ENCODE measurements at places on chromosomes 2 and 18.

GRCh38 chr18:72444798-72445155, 99.4 kb downstream of the CBLN2 start:
- no peak for DNase-seq

DNA sequence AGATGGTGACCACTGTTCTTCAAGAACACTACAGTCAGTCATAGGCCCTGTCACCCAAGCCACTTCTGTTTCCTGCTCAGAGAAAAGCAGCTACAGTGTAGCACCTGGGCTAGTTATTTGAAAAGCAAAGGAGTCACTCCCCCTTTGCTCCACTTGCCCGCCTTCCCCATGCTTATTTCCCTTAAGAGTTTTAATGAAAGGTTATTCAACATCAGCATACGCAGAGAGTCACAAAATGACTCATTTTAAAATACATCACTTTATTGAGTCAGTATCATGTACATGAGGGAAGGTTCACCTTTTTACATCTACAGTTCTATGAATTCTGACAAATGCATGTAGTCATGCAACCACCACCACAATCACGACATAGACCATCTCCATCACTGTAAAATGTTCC, 71.3 kb downstream of the TNFRSF11A start:
- peak; percentile 3 for DNase-seq

DNA sequence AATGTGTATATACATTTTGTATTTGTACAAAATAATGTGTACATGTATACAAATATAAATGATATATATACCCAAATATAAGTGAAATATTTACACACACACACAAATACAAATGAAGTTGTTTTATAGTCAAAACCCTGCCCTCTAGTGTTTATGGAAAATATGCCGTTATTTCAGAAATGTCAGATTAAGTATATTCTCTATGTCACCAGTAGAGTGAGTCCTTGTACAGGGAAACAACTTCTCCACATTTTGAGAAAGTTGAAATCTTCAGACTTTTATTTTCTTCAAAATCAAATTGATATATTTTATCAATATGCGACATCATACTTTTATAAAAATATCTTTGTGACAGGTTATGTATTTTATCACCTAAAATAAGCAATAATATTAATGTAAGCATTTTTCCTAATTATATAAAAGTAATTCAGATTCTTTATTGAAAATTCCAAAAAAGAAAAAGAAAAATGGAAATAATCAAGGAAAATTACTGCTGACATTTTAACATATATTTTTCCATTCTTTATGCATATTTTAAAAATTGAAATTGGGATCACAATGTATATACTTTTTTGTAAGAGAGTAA, 22.4 kb downstream of the ARL6IP6 start:
- DNase-seq = peak; percentile 77

DNA sequence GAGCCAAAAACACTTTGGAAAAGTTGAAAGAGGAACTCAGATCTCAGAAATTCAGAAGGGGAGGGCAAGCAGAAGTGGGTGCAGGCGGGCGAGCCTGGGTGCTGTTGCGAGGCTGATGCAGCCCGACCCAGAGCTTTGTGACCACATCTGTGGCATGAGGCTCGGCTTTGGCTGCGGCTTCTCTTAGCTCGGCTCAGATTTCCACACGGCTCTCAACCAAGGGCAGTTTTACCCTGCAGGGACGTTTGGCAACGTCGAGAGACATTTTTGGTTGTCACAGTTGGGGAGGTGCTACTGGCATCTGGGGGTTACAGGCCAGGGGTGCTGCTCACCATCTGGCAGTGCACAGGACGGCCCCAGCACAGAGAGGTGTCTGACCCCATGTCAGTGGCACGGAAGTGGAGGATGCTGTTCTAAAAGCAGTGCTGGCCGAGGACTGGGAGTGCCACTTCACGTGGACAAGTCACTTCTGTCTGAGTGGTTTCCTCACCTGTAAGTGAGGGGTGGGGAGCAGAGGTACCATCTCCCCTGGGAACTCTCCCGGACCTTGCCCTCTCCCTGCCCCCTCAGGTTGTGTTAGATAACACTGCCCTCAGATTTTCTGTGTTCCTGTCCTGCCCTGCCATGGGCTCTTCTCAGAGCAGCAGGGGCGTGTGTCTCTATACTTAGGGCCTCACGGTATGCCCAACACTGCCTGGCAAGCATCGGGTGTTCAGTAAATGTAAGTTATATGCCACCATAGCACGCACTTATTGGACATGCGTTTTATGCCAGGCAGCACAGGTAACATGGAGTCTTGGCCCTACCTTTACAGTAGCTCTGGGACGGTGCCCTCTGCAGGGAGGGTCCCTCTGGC, 48.7 kb upstream of the FAHD2A start:
- no peak for DNase-seq

- DNase-seq = no peak
These were observed 83.0 kb downstream of the UBR3 start for GRCh38 chr2:169910109-169910799.
